ENCODE measurements at places on chromosomes 1 and 21.

DNA sequence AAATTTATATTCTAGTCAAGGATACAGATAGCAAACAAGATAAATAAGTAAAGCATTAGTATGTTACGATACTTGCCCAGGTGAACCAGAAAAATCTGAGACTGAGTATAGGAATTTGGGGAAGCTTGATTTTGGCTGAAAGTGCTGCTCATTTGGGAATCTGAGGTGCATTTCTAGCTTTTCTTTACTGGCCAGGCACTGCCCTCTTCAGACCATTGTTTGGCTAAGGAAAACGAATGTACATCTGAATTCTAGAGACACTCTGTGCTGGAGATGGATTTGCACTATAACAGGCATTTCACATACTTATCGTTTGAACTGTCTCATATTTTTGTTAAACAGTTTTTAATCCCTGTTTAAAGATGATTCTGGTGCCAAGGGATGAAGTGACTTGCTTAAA lies 23.4 kb downstream of the ARID1A start:
- no peak for DNase-seq

GRCh38 chr1:41807390-41807789 lies 111.3 kb downstream of the HIVEP3 start:
- no peak for DNase-seq

- no peak for DNase-seq
These were observed 91.1 kb downstream of the EPHB2 start for GRCh38 chr1:22801761-22802160.

DNA sequence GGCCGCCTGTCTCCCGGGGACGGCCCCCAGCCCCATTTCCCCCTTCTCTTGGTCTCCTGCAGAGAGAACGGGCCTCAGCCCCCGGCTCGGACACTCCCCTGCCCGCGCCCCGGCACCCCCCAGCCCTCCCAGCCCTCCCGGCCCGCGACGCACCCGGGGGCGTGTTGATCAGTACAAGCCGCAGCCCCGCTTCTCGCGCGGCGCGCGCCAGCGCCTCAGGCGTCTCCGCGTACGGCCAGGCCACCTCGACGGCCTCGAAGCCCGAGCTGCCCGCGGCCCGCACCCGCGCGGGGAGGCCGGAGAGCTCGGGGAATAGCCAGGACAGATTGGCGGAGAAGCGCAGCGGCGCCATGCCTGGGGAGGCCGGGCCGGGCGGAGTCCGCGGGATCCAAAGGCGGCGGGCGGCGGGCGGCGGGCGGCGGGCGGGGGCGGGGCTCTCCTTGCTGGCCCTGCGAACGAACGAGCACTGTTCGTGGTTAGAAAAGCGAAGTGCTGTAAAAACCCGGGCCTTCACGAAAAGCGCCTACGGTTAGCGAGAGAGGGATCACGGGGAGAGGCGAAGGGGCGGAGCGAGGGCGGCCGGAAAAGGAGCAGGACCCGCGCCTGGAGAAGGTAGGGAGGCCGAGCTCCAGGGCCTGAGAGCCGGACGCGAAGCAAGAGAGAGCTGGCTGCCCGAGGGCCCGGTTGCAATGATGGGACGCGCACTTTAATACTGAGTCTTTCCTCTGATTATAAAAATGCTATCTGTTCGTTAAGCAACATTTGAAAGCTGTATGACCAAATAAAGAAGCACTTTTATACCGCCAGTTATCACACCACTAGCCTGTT lies at the start of gene HYI:
TSS of gene HYI (minus strand) at position 490 of the 828 bp plus-strand sequence. CDS start at position 352, 138 bp downstream.
- peak; percentile 58 for DNase-seq

DNA sequence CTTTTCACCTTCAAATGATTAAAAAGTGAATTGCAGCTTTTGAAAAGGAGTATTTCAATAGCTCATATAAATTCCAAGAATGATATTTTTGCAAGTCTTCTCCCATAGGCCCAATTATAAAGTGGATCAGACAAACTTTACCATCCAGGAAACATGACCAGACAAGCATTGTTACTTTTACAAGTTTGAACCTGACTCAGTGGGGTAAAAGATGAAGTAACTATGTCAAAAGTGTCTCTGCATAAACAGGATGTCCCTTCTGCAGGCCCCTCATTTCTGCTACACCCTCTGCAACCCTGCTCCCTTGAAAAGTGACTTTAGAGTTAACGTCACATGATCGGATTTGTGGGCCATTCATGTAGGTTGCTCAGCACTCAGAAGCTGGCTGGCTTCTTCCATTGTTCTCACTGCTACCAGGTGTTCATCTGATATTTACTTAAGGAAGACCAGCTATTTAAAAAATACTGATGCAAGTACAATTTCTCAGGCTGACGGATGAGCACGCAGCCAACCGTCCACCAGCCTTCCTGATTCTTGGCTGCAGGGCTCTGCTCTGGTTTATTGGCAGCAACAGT lies 32.3 kb downstream of the URB1 start:
- DNase-seq, result no peak

DNA sequence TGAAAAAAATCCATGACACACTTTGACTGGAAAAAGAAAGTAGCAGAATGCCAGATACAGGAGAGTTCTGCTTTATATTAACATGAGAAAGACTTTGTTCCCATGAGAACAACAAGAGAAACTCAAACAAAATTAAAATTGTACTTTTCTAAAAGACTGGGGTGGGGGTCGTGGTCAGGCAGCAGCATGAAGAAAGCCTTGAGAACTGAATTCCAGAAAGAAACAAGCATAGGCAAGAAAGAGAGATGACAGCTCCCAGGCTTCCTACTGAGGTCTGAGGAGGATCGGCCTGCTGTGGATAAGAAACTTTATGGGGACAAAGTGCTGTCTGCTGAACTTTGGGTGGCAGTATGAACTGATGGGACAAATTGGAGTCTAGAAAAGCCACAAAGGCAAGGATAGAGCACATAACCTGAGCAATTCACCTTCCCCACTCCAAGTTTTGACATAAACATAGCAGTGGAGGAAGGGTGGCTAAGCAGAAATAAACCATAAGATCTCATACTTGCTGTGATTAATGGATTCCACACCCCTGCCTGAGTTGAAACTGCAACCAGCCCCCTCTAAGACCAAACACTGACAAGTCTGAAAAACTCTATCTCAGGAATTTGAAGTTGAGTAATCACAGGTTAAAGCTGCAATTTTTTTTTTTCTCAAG lies 43.7 kb downstream of the COL6A1 start:
- no peak for DNase-seq

DNA sequence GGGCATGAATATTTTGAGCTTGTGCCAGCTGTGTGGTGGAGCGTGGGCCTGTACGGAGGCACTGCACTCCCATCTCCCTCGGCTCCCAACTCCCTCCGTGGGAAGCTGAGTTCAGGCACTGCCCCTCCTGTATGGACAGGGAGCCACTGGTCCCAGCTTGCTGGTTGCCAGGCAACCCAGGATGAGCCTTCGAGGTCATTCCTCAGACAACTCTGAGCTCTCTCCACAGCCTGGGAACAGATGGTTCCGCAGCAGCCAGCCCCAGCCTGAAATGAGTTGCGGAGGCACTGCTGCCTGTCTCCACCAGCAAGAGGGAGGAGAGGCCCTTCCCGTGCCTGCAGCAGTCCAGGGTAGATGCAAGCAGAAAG lies 58.4 kb upstream of the TENT5B start:
- DNase-seq, result no peak

- DNase-seq, result no peak
These were observed 8.3 kb upstream of the FAM177B start for GRCh38 chr1:222728746-222729145.

DNA sequence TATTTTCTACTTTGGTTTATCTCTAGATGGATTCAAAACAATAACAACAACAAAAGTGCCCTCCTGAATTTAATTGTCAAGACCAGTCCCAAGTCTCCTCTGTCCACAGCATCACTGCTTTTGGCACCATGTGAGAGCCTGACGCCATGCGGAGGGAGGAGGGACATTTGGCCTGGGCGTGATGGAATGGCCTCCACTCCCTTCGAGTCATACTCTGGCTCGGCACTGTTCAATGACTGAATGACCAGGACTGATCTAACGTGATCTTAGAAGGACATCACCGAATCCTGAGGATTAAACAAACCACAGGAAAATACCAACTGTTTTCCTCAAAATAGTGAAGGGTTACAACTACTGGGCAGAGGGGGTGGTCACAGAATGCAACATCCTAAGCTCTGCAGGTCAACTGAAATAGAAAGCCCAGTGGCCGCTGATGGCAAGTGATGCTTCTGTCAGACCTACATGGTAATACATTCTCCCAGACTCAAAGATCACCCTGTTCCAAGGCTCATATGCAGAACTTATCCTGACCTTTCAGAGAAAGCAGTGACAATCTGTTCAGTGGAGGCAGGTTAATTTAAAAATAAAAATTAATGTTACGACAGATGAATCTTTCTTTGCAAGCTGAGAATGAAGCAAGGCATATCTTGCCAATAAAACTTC lies 19.1 kb downstream of the SRSF4 start:
- no peak for DNase-seq

DNA sequence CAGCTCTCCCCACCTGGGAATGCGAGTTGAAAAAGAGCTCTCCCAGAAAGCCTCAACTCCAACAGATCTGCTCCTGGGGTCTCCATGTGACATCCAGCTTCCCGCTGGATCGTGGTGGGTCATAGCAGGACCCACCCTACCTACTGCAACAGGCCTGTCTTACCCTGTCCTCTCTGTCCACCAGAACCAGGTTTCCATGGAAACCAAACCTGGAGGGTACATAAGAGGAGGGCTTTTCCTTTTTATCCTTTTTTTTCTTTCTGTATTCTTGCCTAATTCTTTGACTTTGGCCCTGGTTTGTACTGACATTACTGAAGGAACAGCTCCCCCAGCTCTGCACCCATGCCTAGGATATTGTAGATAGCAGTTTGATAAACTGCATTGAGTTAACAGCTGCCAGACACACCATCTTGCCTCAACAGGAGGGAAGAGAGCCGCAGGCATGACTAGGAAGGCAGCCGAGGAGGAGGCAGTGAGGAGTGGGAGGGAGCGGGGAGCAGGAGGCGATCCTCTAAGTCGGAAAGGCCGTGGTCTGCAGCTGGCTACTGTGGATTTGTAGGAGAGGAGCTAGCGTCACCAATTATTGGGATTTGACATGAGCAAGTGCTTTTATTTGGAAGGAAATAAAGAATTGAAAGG lies 9.7 kb upstream of the FMOD start:
- no peak for DNase-seq

DNA sequence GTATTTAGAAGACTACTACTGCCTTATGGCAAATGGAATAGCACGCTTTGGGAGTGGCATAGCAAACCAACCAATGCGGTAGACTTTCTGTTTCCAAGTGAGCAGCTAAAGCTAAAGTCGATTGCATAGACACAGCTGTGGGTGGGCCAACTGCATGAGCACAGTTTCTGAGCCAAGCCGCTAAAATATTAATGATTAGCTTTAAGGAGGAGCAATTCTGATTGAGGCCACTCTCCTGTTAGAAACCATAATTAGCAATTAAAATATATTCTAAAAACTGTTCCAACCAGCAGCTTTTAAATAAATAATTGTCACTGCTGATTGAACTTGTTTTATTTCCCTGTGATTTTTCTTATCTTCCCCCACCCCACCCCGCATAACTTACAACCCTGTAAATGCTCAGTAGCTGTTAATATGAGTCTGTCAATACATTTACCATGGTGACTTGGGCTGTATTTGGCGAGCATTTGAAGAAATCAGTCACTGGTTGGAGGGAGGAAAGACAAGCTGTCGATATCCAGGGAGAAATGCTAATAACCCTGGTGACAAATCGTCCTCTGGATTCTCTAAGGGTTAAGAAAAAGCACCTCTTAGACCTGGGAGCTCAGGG lies 32.2 kb downstream of the RNF220 start:
- DNase-seq, result no peak

GRCh38 chr21:36948686-36949085 lies 17.8 kb downstream of the HLCS start:
- DNase-seq, result no peak

GRCh38 chr1:99705385-99705784 lies 59.5 kb downstream of the PALMD start:
- no peak for DNase-seq

DNA sequence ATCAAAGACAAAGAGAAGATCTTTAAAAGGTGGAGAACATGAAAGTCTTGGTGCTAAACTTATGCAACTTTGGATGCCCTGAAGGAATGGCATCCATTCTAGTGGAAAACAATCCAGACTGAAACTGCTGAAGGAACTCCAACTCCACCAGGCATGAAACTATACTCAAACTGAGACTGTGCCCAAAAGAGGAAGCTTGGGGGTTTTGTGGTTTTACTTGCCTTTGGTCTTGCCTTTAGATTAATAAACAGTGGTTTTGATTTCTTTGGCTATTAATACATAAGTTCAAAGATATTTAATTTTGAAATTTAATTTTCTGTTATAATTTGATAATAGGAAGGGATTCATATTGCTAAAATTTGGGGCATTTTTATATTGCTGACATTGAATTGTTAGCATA lies 17.4 kb upstream of the SLC30A10 start:
- no peak for DNase-seq

DNA sequence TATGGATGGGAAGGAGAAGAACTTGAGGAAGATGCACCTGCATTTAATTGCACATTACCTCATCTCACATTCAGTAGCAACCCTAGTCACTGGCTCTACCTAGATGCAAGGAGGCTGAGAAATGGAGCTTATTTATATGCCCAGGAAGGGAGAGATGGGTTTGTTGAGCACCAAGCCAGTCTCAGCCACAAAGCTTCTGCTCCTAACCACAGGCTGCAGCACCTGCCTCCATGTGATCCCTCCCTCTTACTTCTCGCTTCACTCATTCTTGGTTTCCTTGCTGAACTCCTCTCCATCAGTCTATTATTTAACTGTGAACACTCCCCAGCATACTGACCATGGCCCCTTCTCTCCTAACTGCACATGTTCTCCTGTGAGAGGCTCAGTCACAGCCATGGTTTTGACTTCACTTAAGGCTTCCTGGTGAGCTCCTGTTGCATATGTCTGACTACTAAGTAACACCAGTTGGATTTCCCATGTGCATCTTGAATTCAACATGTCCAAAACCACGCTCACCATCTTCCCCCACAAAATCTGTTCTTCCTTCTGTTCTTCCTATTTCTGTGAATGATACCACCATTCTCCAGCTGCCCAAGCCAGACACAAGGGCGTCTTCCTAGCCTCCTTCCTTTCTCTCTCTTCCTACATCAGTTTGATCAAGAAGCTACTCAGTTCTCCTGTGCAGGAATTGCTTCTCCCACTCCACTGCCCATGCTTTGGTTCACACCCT lies 139.8 kb downstream of the AK5 start:
- DNase-seq, result peak; percentile 15

- no peak for DNase-seq
These were observed 49.6 kb downstream of the ELAPOR1 start for GRCh38 chr1:109163551-109163950.

- DNase-seq, result no peak
These were observed 56.0 kb upstream of the GCLM start for GRCh38 chr1:93965256-93965655.

DNA sequence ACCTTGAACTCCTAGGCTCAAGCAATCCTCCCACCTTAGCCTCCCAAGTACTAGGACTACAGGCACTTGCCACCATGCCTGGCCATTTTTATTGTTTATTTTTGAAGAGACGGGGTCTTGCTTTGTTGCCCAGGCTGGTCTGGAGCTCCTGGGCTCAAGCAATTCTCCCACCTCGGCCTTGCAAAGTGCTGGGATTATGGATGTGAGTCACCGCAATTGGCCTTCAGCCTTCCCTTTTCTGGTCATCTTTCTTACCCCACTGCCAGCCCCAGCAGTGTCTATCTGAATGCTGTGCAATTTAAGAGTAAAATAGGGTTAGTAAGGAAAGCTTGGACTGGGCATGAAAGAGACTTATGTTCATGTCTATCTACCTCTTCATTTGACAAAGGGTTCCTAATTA lies 6.1 kb upstream of the KLF17 start:
- no peak for DNase-seq

GRCh38 chr1:9835758-9836631 lies 12.2 kb upstream of the CLSTN1 start:
- no peak for DNase-seq

Data from activated effector memory CD4-positive, alpha-beta T cell treated with Interleukin-2 at 50 U/mL for 16 hours (primary cell).